ENCODE measurements at places on chromosomes 1 and 21.
A peak's percentile ranks its signal among the peaks of the same experiment; 100 is the strongest.

GRCh38 chr1:41476807-41477361 lies 7.6 kb downstream of the EDN2 start:
- no peak for DNase-seq

DNA sequence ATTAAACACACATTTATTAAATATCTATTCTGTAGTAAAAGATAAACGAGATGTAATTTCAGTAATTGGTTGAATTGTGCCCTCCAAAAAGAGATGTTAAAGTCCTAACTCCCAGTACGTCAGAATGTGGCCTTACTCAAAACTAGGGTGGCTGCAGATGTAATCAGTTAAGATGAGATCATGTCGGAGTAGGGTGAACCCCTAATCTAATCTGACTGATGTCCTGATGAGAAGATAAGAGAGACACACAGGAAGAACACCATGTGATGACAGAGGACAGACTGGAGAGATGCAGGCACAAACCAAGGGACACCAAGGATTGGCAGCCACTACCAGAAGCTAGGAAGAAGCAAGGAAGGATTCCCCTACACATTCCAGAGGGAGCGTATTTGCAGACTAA lies 104.1 kb downstream of the SLC25A24 start:
- no peak for DNase-seq

GRCh38 chr21:35727830-35728229 lies 332.5 kb downstream of the SETD4 start:
- no peak for DNase-seq

GRCh38 chr1:73907051-73907450 lies 290.9 kb downstream of the LRRIQ3 start:
- peak; percentile 6 for DNase-seq

- no peak for DNase-seq
These were observed 9.4 kb upstream of the KCNC4 start for GRCh38 chr1:110200666-110201065.

DNA sequence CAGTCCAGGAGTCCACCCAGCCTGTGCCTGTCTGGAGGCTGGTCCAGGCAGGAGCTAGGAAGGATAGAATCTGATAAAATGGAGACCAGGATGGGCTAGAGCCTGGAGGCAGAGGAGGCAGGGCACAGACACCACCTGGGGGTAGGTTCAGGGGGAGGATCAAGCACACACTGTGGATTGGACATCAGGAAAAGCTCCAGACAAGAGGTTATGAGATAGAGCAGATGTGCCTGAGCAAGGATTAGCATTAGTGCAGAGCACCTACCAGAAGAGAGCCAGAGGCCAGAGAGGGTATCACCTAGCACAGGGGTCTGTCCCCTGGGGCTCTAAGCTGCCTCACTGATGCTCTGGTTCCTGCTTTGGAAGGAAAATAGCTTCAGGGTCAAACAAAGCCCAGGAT lies 216.7 kb upstream of the ZC3H12A start:
- no peak for DNase-seq

DNA sequence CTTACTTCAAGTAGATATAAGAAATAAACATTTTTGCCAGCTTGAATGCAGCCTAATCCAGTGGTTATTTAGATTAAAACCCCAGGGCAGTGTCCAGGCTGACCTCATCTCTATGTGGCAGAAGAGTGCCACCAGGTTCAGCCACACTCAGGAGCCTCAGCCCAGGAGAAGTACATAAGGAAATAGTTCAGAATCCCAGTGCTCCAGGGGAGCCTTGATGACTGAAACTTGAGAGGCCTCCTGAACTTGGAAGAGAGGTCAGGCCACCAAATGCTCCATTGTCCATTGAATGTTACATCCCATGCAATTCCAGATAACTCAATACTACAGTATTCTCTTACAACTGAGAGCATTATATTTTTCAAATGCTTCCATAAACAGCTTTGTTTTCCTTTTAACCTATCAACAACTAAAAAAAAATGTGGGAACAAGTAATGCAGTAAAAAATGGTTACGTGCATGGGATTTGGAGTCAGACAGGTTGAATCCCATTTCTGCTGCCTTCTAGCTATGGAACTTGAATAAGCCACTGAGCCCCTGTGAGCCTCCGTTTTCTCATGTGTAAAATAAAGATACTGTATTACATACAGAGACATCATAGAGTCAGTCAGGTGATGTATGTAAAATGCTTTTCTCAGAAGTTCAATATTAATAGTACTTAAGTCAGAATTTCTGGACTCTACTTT lies 248.0 kb downstream of the PLPP3 start:
- DNase-seq = no peak

DNA sequence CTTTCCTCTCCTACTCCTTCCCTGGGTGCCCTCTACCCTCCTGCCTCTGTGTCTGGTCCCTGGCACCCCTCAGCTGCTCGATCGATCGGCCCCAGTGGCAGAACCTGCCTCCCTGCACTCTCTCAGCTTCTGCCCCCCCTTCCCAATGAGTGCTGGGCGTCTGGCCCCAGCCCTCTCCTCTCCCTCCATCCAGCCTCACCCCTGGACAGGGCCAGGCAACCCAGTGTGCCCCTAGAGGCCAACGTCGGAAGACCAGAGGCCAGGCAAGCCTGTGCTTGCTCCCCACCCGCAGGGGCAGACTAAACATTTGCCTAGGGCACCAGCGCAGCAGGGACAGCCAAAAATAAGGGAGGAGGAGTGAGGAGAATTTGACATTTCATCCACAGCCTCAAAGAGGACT lies 43.5 kb downstream of the LGR6 start:
- peak; percentile 38 for DNase-seq

DNA sequence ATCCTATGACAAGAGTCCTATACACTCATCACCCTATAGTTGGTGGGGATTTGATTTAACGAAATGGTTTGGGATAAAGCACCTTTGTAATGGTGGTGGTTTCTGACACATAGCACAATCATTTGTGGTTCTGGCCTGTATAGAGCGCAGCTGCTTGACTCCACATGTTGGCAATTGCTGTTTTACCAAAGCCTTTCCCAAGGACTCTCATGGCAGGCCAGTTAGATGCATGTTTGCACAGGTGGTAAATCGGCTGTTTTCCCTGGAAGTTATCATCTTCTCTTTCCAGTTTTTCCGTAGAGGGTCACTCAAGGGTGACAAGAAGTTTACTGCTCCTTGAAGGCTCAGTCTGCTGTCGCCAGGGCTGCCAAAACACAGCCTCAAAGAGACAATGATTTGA lies 17.1 kb upstream of the XPR1 start:
- DNase-seq = no peak

- DNase-seq = no peak
These were observed at the start of gene S100A6 for GRCh38 chr1:153535242-153536011. Gene S100A6, minus strand, starts transcription at chr1:153535991. Its CDS starts 652 bp downstream, at chr1:153535339.

DNA sequence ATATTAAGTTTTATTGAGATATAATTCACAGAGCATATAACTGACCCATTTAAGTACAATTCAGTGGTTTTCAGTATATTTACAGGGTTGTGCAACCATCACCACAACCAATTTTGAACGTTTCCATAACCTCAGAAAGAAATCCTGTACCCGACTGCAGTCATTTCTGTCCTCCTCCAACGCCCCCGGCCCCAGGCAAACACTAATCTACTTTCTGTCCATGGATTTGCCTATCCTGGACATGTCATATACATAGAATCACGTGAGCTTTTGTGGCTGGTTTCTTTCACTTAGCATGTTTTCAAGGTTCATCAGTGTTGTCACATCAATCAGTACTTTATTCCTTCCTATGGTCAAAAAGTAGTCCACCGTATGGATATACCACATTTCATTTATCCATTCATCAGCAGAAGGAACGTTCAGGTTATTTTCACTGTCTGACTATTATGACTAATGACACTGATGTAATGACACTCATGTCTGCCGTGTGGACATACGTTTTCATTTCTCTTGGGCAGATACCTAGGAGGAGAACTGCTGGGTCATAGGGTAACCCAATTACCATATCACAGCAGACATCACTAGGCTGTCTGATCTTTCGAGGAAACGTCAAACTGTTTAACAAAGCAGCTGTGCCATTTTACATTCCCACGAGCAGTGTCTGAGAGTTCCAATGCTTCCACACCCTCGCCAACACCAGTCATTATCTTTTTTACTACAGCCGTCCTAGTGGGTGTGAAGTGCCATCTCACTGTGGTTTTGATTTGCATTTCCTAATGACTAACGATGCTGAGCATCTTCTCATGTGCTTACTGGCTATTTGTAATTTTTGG lies 30.8 kb downstream of the MRPL37 start:
- no peak for DNase-seq

GRCh38 chr1:42211224-42211623 lies 46.7 kb upstream of the GUCA2A start:
- DNase-seq = no peak

DNA sequence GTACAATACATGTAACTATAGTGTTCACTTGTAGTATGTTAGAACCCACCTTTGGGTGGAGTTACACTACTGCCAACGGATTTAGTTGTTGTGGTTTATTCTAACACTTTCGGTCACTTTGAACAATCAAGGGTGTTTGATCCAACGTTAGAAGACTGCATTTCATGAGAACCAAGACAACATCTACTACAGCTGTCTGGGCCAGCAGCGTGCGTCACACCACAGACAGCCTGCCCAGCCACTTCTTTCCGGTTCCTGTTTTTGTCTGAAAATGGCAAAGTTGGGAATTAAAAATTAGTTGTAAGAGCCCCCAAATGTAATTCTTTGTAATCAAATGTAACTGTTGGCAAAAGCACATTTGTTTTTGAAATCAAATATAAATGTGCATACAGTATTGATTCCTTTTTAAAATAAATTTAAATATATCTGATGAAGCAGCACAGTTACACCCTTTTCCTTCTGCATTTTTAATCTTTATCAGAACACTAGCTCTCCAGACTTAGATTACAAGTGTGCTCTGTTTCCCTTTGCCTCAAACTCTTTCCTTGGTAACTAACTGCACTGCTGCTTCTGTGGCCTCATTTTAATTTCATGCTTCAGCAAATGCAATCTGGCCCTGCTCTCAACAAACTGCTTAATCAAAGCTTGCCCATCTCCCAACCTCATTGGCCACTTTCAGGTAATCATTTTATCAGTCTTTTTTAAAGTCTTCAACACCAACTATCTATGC lies 86.6 kb upstream of the DPH5 start:
- peak; percentile 40 for DNase-seq

GRCh38 chr1:181083842-181084605 lies 4.5 kb upstream of the IER5 start:
- DNase-seq = peak; percentile 63

- no peak for DNase-seq
These were observed 136.0 kb downstream of the TLR5 start for GRCh38 chr1:223006917-223007648.

DNA sequence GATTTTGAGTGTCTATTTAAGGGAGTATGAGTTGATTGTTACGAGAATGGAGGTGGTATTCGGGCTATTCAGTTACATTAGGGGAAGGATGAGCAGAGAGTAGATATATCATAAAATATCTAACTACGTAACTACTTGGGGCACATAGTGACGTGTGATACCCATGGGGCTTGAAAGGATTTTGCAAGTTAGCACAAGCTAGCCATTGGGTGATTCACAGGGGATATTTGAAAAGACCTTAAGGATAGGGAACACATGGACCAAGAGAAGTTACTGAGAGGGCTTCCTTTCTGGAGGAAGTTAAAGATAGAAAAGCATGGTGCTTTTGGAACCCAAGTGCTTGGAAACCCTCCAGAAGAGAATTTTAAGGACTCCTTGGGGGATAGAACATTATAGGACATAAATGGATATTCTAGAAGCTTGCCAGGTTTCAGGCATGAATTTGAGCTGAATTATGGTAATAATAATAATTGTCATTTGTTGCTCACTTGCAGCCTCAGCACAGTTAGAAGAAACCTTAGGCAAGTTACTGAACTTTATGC lies 5.4 kb downstream of the DISP1 start:
- no peak for DNase-seq

DNA sequence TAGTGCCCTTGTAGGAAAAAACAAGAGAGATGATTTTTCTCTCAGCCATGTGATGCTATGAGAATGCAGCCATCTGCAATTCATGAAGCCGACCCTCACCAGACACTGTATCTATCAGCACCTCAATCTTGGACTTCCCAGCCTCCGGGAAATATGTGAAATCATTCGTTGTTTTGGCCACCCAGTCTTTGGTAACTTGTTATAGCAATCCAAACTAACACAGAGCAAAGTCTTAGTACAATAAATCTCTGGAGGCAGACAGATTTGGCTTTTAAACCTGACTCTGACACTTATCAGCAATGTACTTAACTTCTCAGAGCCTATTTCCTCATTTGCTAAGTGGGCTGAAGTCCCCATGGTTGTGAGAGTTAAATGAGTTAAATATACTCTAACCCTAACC lies 5.1 kb upstream of the MED18 start:
- no peak for DNase-seq

DNA sequence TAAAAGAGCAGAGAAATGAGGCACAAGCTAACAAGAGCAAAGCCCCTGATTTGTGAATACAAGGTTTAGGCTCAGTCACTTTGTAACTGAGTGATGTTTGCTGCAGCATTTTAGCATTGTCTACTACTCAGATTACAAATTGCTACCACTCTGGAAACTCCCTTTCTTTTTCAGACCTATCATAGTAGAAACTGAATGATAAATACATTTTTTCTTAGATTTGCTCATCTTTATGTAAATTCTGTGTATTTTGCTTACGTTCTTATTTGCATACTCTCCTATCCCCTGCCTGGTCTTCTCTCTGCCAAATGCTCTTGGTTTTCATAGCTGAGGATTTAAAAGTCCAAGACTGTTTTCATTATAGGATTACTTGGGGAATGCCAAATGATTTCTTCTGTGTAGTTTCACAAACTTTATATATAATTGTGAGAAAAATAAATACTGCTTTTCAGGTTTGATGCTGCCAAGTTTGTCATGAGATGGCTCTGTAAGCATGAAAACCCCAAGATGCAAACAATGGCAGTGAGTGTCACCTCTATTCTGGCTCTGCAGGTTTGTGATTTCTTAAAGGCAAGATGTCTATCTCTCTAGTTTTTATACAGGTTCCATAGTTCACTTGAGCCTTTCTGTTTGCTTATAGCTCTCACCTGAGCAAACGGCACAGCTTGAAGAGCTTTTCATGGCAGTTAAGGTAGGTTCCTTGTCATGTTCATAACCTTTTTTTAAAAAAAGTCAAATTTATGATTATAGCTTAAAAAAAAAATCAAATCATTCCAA lies 24.7 kb downstream of the ZYG11A start:
- peak; percentile 64 for DNase-seq

DNA sequence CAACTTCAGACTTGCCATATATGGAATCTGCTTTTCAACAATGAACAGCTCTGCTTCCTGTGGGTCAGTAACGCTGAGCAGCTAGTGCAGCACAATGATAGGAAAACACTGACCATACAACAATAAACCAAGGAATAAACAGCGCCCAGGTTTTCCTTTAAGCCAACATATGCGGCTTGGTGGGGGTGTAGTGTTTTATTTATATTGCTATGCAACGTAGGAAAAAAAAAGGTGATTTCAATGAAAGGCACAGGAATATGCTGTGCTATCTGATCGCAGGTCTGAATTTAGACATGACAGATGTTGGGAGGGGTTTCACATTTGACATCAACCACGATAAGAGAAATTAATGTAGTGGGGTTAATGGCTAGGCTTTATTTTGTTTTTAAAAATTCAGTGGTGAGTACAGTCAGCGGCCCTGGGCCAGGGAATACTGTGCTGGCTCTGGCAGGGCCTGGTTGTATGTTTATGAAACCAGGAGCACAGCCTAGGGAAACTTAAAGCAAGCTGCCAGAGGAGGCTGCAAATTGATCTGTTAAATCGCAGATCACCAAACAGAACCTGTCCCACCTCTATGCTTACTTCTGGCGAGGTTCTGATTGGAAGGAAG lies 4.3 kb downstream of the TSPAN2 start:
- DNase-seq = peak; percentile 56
